Hypothalamus (tissue), 51 donors: ENCODE measurements at places on chromosomes 1 and 21.

- DNase-seq = no peak
These were observed 50.9 kb downstream of the KANK4 start for GRCh38 chr1:62268315-62268714.

DNA sequence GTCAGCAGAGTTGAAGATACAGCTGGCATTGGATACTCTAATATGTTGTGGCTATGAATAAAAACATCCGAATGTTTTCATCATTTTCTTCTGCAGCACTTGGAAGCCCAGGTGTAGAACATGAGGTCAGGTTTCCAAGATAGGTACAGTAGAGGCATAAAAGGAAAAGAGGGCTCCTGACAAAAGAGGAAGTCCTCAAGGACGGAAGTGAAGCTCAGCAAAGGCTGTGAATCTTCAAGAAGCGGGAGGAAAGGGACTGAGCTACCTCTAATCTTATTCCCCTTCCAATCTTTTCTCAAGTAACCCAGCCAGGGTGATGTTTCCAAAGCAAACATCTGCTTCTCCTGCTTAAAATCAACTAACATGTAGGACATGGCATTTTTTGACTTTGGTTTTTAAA is 4.4 kb upstream of the PIK3C2B start:
- DNase-seq = no peak

GRCh38 chr1:161779393-161779792 is 13.3 kb downstream of the ATF6 start:
- no peak for DNase-seq

DNA sequence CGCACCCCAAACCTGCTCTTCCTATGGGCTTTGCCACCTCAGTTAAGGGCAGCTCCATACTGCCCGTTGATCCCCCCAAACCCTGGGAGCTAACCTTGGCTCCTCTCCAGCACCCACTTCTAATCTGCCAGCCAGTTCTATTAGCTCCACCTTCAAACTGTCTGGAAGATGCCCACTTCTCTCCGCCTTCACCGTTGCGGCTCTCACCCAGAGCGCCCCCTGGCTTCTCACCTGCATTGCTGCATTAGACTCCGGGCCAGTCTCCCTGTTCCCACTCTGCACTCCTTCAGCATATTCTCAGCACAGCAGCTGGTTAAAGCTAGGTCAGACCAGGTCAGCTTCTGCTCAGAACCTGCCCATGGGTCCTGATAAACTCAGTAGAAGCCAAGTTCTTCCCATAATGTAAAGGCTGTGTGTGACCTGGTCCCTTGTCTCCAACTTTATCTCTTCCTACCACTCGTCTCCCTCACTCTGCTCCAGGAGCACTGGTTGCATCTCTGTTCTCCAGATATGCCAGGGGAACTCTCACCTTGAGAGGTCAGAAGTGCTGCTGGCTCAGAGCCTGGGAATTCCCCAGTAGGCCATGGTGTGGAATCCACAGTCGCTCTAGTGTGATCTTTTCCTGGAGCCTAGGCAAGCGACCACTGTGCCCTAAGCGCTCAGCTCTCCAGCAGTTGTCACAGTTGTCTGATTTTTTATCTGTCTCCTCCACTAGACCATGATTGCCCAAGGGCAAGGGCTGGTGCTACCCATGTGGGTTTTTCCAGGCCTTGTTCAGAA is 150.3 kb downstream of the HMGB4 start:
- no peak for DNase-seq

GRCh38 chr1:115982400-115982799 is 6.1 kb downstream of the SLC22A15 start:
- no peak for DNase-seq

- no peak for DNase-seq
These were observed 347.8 kb downstream of the DUSP10 start for GRCh38 chr1:221394011-221394544.

- DNase-seq = no peak
These were observed 3.3 kb upstream of the UTP11 start for GRCh38 chr1:38009088-38009840.

DNA sequence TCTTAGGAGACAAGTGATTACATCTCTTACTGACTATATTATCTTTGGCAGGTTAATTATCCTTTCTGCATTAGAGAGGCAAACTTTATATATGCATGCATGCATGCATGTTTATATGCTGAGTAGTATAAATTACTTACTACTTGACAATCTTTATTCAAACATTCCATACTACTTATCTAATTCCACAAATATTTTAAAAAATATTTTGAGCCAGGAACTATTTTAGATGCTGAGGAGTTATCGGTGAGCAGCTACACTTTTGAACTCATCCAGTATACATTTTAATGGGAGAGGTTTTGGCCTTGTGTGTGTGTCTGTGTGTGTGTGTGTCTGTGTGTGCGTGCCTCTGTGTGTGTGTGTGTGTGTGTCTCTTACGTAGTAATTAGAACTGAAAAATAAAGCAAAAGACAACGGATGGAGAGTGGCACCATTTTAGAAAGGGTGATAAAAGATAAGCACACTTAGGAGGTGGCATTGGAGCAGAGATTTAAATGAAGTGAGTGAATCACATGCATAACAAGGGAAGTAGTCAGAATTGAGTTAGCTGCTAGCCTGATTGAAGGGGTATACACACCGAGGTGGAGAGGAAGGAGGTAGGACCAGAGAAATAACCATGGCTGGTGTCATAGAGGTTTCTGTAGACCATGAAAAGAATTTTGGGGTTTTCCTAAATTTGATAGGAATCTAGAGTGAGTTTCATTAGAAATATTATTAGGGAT is 1488.4 kb downstream of the MRPL39 start:
- DNase-seq = no peak

GRCh38 chr1:183515002-183515689 is 42.8 kb downstream of the SMG7 start:
- DNase-seq = no peak
